ENCODE measurements at places on chromosomes 16 and 17.

- no peak for DNase-seq
Measured at GRCh38 chr16:17335826-17336529, 134.8 kb downstream of the XYLT1 start.

GRCh38 chr17:67013891-67014290, 30.5 kb upstream of the CACNG1 start:
- DNase-seq, result no peak

- DNase-seq, result no peak
Measured at GRCh38 chr17:73091770-73092522, 542 bp downstream of the SLC39A11 start.

GRCh38 chr17:74744349-74744713, 4.1 kb upstream of the NHERF1 start:
- no peak for DNase-seq

- DNase-seq, result peak; percentile 51
Measured at GRCh38 chr17:42678951-42679491, 2.2 kb upstream of the PLEKHH3 start.

- DNase-seq, result no peak
Measured at GRCh38 chr17:82750241-82750908, 1.5 kb upstream of the TBCD start.

DNA sequence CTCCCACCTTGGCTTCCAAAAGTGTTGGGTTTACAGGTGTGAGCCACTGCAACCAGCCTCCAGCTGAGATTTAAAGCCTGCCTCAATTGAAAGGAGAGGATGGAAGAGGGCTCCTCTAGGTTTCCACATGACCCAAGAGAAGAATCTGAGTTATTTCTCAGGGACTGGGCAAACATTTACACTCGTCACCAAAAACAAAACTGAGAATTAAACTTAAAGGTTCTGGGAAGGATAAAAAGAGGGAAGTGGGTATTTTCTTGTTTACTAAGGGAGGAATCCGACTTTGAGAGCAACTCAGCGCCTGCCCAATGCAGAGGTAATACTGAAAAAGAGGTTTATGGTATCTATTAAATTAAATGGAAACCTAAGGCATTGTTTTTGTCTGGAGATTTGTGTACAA, 13.3 kb downstream of the HOXB1 start:
- DNase-seq, result no peak

- DNase-seq, result no peak
Measured at GRCh38 chr17:67489273-67489672, 112.2 kb downstream of the PITPNC1 start.

- DNase-seq, result no peak
Measured at GRCh38 chr17:7807206-7807605, 26.8 kb upstream of the KDM6B start.

- DNase-seq, result peak; percentile 80
Measured at GRCh38 chr17:8935191-8935590, 30.3 kb downstream of the PIK3R5 start.

- DNase-seq, result no peak
Measured at GRCh38 chr17:75695141-75695829, 26.0 kb upstream of the ITGB4 start.

GRCh38 chr16:58958749-58959148, 224.6 kb upstream of the GOT2 start:
- no peak for DNase-seq

GRCh38 chr17:39598047-39598481, 9.7 kb downstream of the NEUROD2 start:
- no peak for DNase-seq

DNA sequence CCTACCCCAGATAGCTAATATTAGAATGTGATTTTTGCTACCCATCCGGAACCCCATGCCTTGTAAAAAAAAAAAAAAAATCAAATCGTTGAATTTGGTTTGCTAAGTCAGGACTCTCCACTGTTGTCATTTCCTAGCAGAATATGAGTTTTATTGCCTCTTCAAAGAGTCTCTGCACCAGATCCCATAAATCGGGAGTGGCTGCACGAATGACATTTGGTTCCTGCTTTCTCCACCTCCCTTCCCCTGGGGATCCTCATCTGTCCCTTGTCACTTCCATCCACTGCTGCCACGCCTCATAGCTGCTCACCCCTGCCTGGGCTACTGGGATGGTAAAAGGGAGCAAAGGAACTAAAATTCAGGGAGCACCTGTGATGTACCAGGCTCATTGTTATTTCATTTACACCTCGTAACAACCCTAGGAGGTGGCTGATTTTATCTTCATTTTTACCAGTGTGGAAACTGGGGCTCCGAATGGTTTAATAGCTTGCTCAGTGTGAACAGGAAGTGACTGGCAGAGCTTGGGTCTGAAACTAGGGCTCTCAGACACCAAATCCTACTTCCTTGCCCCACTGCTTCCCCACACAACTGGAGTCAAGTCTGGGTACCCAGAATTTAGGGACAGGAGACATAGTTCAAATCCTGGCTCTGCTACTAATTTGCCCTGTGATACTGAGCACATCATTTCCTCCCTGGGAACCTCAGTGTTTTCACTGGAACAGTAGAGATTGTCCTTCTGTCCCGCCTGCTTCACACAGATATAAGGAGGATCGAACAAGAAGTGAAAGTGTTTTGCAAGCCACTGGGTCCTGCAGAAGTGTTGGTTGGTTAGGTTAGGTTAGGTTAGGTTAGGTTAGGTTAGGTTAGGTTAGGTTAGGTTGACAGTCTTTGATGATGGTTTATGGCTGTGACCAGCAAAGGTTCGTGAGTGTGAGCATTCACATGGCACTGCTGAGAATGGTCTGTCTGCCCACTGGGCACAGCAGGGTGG, 585 bp upstream of the KRT36 start:
- DNase-seq, result no peak

DNA sequence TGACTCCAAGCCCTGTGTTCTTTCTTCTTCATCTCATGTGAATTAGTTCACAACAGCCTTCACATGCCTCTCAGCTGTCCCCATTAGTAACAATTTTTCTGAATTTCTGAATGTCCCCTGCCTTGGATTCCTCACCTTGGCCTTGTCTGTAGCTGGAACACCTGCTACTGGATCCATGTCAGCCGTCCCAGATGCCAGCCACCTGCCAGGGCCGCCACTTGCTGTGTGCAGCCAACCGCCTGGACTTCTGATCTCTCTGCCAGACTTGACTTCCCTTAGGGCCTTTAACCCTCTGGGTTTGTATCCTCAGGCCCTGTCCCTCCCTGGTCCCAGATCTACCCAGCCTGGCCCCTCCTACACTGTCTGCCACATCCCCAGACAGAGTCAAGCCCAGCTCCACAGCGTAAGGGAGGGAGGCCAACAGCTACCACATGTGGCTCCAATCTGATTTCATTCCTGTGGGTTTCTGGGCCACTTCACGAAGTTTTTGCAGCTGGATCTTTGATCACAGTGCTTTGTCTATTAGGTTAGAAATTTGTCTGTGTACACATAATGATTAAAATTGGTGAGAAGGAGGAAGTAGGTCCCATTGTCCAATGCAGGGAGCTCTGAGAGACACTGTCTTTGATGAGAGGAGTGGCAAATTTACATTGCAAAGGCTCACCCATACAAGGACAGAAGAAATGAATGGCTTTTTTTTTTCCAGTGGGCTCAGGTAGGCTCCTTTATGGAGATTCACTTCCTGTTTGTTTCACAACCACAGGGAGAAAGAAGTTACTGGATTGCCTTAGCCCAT, 15.3 kb downstream of the MPP2 start:
- no peak for DNase-seq

- DNase-seq, result no peak
Measured at GRCh38 chr16:6204945-6205344, 1107.3 kb upstream of the EEF2KMT start.

DNA sequence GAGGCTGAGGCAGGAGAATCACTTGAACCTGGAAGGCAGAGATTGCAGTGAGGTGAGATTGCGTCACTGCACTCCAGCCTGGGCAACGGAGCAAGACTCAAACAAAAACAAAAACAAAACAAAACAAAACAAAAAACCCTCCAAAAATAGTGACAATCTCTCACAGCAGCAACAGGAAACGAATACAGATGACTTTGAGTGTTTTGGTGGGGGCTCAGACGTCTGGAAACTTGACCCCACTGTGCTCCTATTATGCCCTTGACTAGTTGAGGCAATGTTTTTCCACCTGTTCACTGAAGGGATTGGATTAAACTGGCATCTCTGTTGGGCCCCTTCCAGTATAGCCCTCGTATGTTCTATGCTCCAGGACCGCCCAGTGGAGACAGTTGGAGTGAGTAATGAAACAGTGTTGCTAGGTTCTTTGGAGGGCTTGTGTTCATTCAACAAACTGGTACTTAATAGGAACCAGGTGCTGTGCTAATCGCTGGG, 167.0 kb downstream of the UTP18 start:
- DNase-seq, result no peak

GRCh38 chr16:30601966-30602365, 8.2 kb downstream of the ZNF689 start:
- DNase-seq, result no peak

- no peak for DNase-seq
Measured at GRCh38 chr17:8345951-8346665, 6.5 kb downstream of the ODF4 start.

DNA sequence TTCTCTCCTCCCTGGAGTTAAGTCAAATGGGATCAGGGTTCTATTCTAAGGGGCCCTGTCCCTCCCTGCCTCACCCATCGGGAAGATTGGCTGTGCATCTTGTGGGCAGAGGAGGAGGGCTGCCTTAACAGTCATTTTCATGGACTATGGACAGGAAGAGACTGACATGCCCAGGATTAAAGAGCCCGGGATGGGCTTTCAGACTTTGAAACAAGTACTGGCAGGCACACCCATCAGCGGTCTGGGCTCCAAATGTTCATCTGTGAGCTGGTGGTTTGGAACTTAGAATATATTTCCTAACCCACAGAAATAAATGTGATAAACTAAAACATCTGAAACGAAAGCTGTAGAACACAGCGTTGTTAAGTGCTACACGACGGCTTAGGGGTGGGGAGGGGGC, 6.5 kb downstream of the SLC6A4 start:
- DNase-seq, result no peak
